ENCODE measurements at places on chromosomes 1 and 21.

DNA sequence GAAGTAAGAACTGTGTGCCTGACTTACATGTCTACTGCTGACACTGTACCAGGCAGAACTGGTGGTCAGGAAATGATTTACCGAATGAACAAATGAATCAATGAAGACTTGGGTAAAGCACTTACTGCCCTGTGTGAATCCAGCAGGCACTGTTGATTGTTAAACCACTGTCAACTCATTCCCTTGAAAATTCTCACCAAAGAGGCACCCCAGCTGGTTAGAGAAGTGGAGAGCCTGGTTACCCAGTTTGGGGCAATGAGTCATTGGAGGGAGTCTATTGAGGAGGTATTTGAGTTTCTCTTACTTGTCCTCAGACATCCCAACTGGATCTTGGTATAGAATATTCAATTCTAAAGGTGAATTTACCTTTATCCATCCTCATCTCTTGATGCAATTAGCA, 34.2 kb downstream of the JUN start:
- no peak for DNase-seq

GRCh38 chr1:52662645-52663313, 29.8 kb downstream of the SHISAL2A start:
- DNase-seq, result peak; percentile 57

DNA sequence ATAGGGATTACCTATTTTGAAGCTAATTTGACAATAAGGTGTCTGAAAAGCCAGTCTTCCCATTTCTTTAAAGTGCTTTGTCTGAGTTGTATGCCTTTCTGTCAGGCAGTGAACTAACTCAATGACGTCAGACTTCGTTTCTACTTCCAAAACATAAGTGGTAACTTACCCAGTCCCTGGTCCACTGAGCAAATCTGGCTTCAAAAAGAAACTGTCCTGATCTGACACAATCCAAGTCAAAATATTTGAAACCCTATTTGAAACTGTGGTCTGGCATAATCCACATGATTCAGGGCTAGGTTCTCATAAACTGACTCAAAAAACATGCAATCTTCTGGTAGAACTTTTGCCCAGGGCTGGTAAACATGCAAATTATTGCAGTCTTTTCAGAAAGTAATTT, 34.0 kb downstream of the DIRAS3 start:
- DNase-seq, result no peak

- no peak for DNase-seq
Measured at GRCh38 chr1:116711263-116711840, 42.9 kb upstream of the CD2 start.

- DNase-seq, result no peak
Measured at GRCh38 chr1:216186816-216187215, 236.4 kb downstream of the USH2A start.

DNA sequence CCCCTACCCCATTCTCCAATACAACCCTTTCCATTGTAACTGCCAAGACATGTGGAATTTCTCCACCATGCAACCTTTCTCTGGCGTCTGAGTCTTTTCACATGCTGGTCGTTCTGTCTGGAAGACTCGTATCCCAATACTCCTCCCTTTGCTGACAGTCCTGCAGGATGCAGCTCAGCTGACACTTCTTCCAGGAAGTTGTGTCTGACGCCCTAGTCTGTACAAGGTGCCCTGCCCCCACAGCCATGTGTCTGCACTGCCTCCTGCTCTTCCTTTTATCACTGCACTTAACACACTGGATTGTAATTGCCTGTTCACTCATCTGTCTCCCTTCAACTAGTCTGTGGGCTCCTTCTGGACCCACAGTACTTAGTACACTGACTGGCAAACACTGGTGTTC, 188.0 kb downstream of the LMX1A start:
- DNase-seq, result no peak

- DNase-seq, result no peak
Measured at GRCh38 chr1:38015978-38016725, 3.6 kb downstream of the UTP11 start.

- DNase-seq, result no peak
Measured at GRCh38 chr1:116983112-116983511, 18.4 kb upstream of the CD101 start.

GRCh38 chr1:197982256-197982655, 65.1 kb downstream of the LHX9 start:
- DNase-seq, result no peak

DNA sequence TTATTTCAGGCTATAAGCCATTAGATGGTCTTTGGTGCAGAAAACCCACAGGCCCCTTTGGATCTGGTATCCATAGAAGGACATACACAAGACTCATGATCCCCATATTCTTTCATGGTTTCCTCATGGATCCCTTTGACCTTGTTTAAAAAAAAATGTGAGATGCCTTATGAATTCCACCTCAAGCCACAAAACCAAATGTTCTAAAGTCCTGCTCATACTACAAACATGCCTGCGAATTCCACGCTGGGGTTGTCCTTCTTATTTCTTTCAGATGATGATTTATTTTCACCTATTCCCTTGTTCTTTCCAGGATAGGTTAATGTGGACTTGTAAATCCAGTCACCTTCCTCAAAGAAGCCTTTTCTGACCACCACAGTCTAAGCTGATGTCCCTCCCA, 256.9 kb upstream of the DPYD start:
- no peak for DNase-seq

GRCh38 chr1:953524-954320, 5.3 kb downstream of the NOC2L start:
- DNase-seq, result no peak

DNA sequence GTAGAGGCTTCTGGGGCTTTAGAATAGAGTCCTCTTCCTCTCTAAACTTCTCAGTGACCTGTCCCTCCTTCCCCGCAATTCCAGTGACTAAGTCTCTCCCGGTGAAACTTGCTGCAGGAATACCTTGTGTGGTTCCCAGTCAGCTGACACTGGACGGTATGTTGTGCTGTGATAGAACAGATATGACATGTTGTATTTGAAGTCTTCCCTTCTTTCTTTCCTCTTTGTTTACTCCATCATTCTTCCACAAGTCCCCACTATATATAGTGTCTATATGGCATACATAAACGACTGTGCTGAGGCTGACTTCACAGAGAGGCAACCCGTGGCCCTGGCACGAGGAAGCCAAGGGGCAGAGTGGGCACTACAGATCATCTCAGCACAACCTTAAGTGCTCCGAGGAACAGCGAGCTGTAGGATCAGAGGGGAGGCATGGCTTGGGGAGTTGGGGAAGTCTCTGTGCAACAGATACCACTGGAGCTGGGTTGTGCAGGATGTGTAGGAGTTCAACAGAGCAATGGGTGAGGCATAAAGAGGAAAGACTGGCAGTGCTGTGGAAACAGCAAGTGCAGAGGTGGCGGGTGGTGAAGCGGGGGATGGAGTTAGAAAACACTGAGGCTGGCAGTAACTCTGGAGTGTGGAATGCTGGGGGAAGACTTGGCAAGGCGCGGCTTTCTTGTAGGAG, 237.8 kb downstream of the TRABD2B start:
- no peak for DNase-seq

DNA sequence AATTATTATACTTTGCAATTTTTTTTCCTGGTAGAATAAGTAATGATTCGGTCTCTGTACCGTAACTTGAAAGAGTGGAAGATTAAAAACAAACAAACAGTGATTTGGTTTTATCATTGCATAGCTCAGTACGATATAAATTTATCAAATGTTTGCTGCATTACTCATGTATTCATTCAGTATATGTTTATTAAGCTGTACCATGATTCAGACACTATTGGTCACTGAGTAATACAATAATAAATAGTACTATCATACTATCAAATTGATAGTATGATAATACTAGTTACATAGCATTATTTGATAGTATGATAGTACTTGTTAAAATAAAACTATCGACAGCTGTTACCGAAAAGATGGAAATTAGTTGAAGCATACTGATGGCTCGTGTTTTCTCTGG, 12.1 kb downstream of the CENPF start:
- DNase-seq, result no peak
